Stimulated activated naive B cell treated with anti-CD40 and anti-IgM and Interleukin-4, amounts not matched to agents 10 μg/mL and 1 μg/mL and 100 μg/mL, for 72 hours (primary cell): ENCODE measurements at places on chromosomes 7 and 10.
A peak's percentile ranks its signal among the peaks of the same experiment; 100 is the strongest.

DNA sequence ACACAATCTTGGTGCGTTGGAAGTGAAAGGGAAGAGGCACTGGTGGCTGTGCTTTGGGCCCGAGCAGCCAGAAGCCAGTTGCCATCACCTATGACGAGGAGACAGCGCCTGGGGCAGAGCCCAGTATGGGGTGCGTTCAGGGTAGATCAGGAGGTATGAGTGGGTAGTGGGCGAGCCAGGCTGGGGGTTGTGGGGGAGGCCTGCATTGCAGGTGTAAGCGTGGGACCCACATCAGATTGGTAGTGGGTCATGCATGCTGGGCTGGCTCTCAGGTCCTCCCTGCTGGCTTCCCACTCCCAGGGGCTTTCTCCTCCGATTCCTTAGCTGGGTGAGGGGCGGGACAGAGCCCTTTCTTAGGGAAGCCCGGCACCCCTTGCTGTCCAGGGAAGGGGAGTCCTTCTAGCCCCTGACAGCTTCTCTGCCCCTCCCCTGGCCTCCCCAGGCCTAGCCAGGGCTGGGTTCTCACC is 445 bp upstream of the PVRIG start:
- no peaks in the 10 kb centered on the region for H3K27me3 ChIP-seq
- H3K27ac ChIP-seq = peak overlapping the region; percentile 99
- peak overlapping the region; percentile 81 for H3K4me3 ChIP-seq
- DNase-seq = no peak
- H3K4me1 ChIP-seq = peaks cover 46% of the 10 kb centered on the region

GRCh38 chr7:151579644-151580043 is 59.9 kb upstream of the RHEB start:
- peaks cover 32% of the 10 kb centered on the region for H3K36me3 ChIP-seq
- no peak for DNase-seq
- no peaks in the 10 kb centered on the region for H3K27me3 ChIP-seq
- H3K4me3 ChIP-seq = no peak overlapping the region
- no peaks in the 10 kb centered on the region for H3K4me1 ChIP-seq

DNA sequence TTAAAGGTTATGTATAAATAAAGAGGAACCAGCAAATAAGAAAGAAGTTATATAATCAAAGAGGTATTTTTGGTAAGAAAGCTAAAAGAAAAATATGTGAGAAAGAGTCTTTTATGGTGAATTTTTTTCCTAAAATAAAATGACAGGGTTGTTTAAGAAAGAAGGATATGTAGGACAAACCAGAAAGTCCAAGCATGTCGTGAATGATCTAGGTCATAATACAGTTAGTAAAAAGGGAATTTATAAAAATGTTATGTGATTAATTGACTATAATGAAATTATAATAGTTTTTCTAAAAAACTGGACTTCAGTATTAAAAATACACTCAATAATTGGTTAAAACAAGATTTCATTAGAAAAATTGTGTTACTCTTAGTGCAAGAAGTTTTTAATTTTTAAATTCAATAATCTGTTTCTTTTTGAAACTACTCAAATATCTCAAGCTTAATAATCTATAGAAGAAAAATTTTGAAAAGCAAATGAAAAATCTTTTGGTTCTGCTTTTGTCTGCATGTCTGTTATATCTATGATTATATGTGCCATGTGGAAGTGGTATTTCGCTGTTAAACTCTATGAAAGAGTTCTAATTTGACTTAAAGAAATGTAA is 23.3 kb downstream of the AVL9 start:
- peaks cover 34% of the 10 kb centered on the region for H3K4me1 ChIP-seq
- H3K4me3 ChIP-seq = no peak overlapping the region
- peaks cover 55% of the 10 kb centered on the region for H3K36me3 ChIP-seq
- H3K27me3 ChIP-seq = no peaks in the 10 kb centered on the region
- no peak for DNase-seq

- no peak for DNase-seq
- no peaks in the 10 kb centered on the region for H3K27me3 ChIP-seq
- H3K27ac ChIP-seq = no peak overlapping the region
- H3K36me3 ChIP-seq = no peaks in the 10 kb centered on the region
Observed at GRCh38 chr10:108421266-108421665, 1256.8 kb upstream of the SORCS1 start.

- no peaks in the 10 kb centered on the region for H3K27me3 ChIP-seq
- no peak for DNase-seq
- peaks cover 66% of the 10 kb centered on the region for H3K36me3 ChIP-seq
Observed at GRCh38 chr7:2196381-2197378, 36.1 kb downstream of the MAD1L1 start.

- no peak overlapping the region for H3K27ac ChIP-seq
- H3K36me3 ChIP-seq = no peaks in the 10 kb centered on the region
- peaks cover 4% of the 10 kb centered on the region for H3K27me3 ChIP-seq
- DNase-seq = no peak
- H3K4me3 ChIP-seq = no peak overlapping the region
Observed at GRCh38 chr10:21080261-21080660, 183.2 kb upstream of the NEBL start.

DNA sequence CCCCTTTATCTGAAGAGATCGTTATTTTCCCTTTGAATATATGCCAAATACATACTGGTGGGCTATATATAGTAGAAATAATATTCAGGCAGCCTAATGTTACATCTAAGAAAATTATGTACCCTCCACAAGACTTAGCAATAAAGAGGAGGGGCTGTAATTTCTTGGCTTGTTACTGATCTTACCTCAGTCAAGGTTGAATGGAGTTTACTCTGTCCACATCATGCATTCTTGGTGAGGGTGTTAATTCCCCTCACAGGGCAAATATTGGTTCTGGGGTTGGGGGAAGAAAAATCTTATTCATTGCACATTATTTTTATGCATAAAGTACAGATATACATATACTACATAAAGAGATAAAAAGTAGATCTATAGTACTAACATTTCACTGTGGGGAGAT is 145.8 kb upstream of the ANK3 start:
- H3K27me3 ChIP-seq = no peaks in the 10 kb centered on the region
- DNase-seq = no peak
- H3K4me3 ChIP-seq = no peak overlapping the region
- peaks cover 13% of the 10 kb centered on the region for H3K4me1 ChIP-seq

GRCh38 chr10:131860806-131861440 is 39.9 kb upstream of the PPP2R2D start:
- no peak for DNase-seq
- H3K4me3 ChIP-seq = no peak overlapping the region
- no peaks in the 10 kb centered on the region for H3K36me3 ChIP-seq
- H3K27ac ChIP-seq = no peak overlapping the region

DNA sequence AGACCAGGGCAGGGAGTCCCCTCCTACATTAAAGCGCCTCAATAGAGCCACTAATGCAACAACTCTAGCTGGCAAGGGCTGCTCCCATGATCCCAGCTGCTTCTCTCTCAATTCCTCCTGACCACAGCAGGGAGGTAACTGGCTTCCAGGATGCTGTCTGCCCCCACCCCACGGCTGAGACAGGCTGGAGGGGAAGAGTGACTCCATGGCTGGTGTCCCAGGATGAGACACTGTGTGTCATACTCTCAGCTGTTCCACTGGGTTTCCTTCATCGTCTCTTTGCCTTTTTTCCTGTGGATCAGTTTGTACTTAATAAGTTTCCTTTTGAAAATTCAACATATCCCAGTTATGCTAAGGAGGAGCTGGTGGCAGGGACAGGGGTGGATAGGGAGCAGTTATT is 27.7 kb upstream of the MYH16 start:
- peaks cover 12% of the 10 kb centered on the region for H3K27me3 ChIP-seq
- H3K4me1 ChIP-seq = no peaks in the 10 kb centered on the region
- no peak for DNase-seq
- H3K4me3 ChIP-seq = no peak overlapping the region

DNA sequence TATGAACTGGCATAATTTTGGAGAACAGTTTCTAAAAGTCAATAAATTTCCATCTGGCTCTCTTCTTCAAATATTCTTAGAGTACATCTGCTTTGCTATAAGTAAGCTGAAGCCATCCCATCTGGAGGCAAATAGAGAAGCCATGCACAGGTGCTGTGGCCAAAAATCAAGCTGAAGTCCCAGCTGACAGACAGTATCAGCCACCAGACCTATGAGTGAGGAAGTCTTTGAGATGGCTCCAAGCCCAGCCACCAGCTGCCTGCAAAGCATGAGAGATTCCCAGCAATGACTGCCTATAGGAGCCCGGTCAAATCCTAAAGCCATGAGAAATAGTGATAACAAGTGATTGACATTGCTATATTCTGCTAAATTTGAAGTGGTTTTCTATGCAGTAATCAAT is 21.7 kb upstream of the PRSS58 start:
- no peak for DNase-seq
- H3K4me3 ChIP-seq = no peak overlapping the region
- H3K36me3 ChIP-seq = no peaks in the 10 kb centered on the region
- H3K4me1 ChIP-seq = no peaks in the 10 kb centered on the region
- peaks cover 11% of the 10 kb centered on the region for H3K27me3 ChIP-seq
- no peak overlapping the region for H3K27ac ChIP-seq

- peak overlapping the region; percentile 31 for H3K27ac ChIP-seq
- H3K27me3 ChIP-seq = peaks cover 12% of the 10 kb centered on the region
- H3K4me1 ChIP-seq = peaks cover 36% of the 10 kb centered on the region
- H3K36me3 ChIP-seq = no peaks in the 10 kb centered on the region
- peak overlapping the region; percentile 13 for H3K4me3 ChIP-seq
- no peak for DNase-seq
Observed at GRCh38 chr7:50664937-50665336, 99.7 kb upstream of the DDC start.

DNA sequence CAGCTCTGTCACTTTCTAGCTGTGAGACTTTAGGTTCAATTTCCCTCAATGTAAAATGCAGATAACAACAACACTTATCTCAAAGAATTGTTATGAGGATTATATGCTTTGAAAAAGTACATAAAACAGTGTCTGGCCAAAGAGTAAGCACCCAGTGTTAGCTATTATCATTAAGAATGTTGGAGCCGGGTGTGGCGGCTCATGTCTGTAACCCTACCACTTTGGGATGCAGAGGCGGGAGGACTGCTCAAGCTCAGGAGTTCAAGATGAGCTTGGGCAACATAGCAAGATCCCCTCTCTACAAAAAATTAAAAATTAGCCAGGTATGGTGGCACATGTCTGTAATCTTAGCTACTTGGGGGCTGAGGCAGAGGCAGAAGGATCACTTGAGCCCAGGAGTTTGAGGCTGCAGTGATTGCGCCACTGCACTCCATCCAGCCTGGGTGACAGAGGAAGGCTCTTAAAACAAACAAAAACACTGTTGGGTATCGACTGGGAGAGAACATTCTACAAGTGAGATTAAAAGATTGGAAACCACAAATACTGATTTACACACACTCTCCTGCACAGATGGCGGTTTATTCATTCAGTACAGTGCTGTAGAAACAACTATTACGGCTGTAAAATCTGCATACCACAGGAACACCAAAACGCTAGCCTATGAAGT is 107.3 kb downstream of the PROSER2 start:
- no peaks in the 10 kb centered on the region for H3K27me3 ChIP-seq
- DNase-seq = no peak
- H3K36me3 ChIP-seq = peaks cover 68% of the 10 kb centered on the region
- no peaks in the 10 kb centered on the region for H3K4me1 ChIP-seq
- no peak overlapping the region for H3K27ac ChIP-seq
- H3K4me3 ChIP-seq = no peak overlapping the region

DNA sequence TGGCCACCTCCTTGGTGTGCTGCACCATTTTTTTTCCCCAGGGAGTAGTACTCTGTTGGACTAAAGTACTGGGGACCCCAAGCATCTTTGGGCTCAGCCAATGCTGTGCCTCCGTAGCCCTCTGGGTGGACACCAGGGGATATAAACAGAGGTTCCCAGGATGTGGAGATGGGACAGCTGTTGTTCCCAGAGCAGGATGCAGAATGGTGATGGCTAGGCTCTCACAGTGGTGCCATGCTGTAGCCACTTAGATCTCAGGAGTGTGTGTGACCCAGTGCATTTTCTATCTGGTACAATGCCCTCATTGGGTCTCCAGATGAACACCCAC is 50.9 kb upstream of the SCIN start:
- H3K36me3 ChIP-seq = peaks cover 5% of the 10 kb centered on the region
- no peaks in the 10 kb centered on the region for H3K4me1 ChIP-seq
- H3K27ac ChIP-seq = no peak overlapping the region
- H3K4me3 ChIP-seq = no peak overlapping the region
